ENCODE measurements at places on chromosomes 6 and 20.
A peak's percentile ranks its signal among the peaks of the same experiment; 100 is the strongest.

GRCh38 chr6:8017276-8017701 is 46.9 kb downstream of the BLOC1S5 start:
- H3K4me3 ChIP-seq, result no peak overlapping the region
- DNase-seq, result no peak
- H3K4me1 ChIP-seq, result peaks cover 28% of the 10 kb centered on the region
- no peaks in the 10 kb centered on the region for H3K27me3 ChIP-seq

- no peak overlapping the region for H3K27ac ChIP-seq
These were observed 29.9 kb downstream of the ID4 start for GRCh38 chr6:19866985-19867627.

- H3K4me1 ChIP-seq, result no peaks in the 10 kb centered on the region
- H3K4me3 ChIP-seq, result no peak overlapping the region
- H3K27ac ChIP-seq, result no peak overlapping the region
These were observed 202.5 kb downstream of the DHX35 start for GRCh38 chr20:39164642-39165041.

DNA sequence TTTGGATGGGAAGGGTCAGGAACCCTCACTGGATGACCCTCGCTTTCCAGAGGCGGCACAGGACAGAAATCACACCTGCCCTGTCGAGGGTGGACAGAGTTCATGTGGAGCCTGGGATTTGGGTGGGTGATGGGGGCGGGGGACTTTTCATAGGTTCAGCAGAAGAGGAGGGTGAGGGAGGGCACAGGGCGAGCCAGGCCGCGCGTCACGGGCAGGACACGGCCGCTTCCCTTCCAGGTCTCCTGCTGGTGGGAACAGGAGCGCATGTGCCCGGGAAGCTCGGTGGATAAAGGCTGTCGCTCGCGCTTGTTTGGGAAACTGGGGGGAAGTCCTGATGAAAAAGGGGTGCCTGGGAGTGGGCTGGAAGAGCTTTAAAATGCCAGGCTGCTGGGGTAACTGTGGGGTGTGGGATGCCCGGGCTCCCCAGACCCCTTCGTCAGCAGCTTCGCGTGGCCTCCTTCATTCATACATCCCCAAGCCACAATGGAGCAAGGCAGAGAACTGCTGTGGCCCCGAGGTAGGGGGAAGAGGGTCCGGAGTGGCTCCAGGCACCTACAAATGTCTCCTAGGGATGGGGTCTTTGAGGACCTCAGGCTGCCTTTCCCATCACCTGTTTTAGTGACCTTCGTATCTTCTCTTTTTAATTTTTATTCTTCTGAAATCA is 102.2 kb downstream of the DACT2 start:
- peak overlapping the region; percentile 49 for H3K27ac ChIP-seq
- H3K4me1 ChIP-seq, result peaks cover 24% of the 10 kb centered on the region
- no peak overlapping the region for H3K4me3 ChIP-seq
- H3K27me3 ChIP-seq, result no peaks in the 10 kb centered on the region
- H3K36me3 ChIP-seq, result no peaks in the 10 kb centered on the region
- DNase-seq, result no peak

GRCh38 chr20:454951-455350 is 7.4 kb downstream of the TBC1D20 start:
- no peak overlapping the region for H3K4me3 ChIP-seq
- DNase-seq, result no peak

DNA sequence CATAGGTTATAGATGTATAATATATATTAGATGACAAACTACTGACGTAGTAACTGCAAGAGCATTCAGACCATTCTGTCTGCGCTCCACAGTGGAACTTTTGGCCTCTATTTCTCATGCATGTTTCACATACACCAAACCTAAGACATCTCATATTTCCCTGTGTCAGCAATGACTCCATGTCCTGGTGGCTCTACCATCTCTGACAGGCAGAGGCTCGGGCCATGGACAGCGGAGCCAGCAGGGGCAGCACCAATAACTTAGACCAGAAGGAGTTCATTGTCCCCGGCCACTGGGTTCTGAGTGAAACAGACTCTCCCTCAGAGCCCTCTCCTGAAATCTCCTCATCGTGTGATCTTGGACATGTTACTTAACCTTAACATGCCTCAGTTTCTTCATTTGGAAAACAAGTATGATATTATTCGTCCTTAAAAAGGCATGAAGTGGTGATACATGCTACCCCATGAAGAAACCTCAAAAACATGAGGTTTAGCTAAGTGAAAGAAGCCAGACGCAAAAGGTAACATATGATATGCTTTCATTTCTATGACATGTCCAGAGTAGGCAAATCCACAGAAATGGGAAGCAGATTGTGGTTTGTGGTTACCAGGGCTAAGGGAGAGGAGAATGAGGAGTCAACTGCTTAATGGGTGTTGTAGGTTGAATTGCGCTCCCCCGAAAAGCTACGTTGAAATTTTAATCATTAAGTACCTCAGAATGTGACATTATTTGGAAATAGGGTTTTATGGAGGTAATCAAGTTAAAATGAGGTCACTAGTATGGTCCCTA is 564.0 kb upstream of the JARID2 start:
- no peak for DNase-seq
- no peak overlapping the region for H3K27ac ChIP-seq
- no peak overlapping the region for H3K4me3 ChIP-seq

DNA sequence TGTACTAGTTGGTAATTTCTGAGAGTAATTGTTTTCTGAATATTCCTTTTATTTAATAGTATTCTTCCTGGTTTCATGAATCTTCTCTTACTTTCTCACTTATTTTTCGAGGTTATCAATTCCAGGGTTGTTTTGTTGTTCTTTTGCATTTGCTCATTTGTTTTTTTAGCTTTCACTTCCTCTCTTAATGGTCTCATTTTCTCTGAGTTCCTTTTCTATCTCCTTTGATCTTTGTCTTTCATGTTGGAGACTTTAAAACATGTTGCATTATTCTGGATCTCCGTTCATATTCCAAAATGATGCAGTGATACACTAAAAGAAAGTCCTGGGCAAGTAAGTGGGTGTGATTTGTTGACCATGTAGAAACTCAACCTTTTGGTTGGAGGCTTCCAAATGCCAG is 345.3 kb upstream of the SLC35B3 start:
- H3K27me3 ChIP-seq, result no peaks in the 10 kb centered on the region
- H3K36me3 ChIP-seq, result no peaks in the 10 kb centered on the region
- H3K4me1 ChIP-seq, result peaks cover 10% of the 10 kb centered on the region
- no peak for DNase-seq

DNA sequence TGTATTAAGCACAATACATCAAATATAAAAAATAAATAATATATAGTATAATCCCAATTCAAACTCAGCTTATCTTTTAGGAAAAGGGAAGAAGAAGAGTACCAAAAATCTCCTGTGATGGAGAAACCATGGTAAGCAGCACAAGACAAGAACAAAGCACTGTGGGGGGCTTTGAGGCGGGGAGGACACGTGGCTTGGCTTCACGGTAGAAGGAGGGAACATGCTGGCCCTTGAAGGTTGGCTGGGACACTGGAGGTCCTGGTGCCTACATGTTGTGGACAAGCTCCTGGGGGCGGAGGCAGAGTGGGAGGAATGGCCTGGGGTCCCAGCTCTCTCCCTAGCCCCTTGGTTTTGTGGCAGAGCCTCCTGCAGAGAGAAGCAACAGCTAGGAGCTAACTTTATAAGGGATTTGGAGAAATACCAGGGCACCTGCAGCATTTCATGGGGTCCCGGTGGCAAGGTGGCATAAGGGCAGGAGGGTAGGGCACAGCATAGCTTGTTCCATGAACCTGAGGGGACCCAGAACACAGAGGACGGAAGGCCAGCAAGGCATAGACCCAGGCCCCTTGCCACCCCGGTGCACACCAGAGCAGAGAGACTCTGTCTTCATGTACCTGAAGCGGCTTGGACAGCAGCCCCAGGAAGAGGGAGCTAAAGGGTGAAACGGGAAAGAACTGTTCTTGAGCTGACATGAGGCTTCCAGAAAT is 72.0 kb downstream of the LY86 start:
- H3K27me3 ChIP-seq, result no peaks in the 10 kb centered on the region
- H3K36me3 ChIP-seq, result peaks cover 10% of the 10 kb centered on the region
- H3K4me1 ChIP-seq, result peaks cover 1% of the 10 kb centered on the region

- H3K27me3 ChIP-seq, result no peaks in the 10 kb centered on the region
- H3K36me3 ChIP-seq, result peaks cover 11% of the 10 kb centered on the region
- H3K4me1 ChIP-seq, result no peaks in the 10 kb centered on the region
- no peak overlapping the region for H3K4me3 ChIP-seq
- DNase-seq, result no peak
- H3K27ac ChIP-seq, result no peak overlapping the region
These were observed 9.8 kb downstream of the DUSP22 start for GRCh38 chr6:301929-302705.

GRCh38 chr20:15332711-15333160 is 995.3 kb upstream of the FLRT3 start:
- H3K4me3 ChIP-seq, result no peak overlapping the region
- H3K36me3 ChIP-seq, result no peaks in the 10 kb centered on the region
- H3K27ac ChIP-seq, result no peak overlapping the region
- peaks cover 17% of the 10 kb centered on the region for H3K4me1 ChIP-seq

DNA sequence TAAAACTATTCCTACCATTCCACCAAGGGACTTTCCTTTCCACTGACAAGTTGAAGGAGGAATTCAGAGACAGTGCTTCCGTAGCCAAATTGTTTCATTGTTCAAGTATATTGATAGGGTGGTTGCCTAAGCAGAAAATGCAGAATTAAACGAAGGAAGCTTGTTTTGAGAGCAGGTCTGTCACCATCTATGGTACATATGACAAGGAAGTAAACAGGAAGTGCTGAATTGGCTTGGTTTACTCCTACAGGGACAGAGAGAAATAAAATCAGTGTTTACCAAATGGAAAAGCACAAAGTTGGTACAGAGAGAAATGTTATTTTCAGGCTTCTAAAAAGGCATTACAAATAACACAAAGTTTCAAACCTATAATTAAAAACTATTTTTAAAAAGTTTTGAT is 421.8 kb downstream of the CDC5L start:
- H3K27ac ChIP-seq, result 0 out of 2 replicates have a peak overlapping the region, but pooled peaks have one; percentile 2
- no peaks in the 10 kb centered on the region for H3K36me3 ChIP-seq
- no peak for DNase-seq
- H3K4me3 ChIP-seq, result no peak overlapping the region
- H3K27me3 ChIP-seq, result no peaks in the 10 kb centered on the region
- peaks cover 12% of the 10 kb centered on the region for H3K4me1 ChIP-seq

DNA sequence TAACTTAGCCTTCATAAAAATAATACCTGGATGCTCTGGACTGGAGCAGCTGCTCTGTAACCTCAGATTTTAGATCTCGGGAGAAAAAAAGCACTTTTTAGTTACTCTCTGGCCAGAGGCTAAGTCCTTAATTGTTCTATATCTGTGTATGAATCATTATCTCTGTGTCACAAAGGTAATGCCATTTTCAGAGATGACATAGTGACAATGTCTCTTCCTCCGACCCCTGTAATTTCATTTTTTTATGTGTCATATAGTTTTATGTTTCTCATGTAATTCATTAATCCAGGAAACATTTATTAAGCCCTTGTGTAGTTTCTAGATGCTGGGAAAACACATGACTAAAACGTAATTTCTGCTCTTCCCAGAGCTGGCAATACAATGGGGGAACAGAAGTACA is 55.6 kb downstream of the SENP6 start:
- no peaks in the 10 kb centered on the region for H3K4me1 ChIP-seq
- no peak for DNase-seq
- no peak overlapping the region for H3K4me3 ChIP-seq
- no peaks in the 10 kb centered on the region for H3K27me3 ChIP-seq

GRCh38 chr20:44648579-44648978 is 2.9 kb downstream of the ADA start:
- H3K27me3 ChIP-seq, result peaks cover 23% of the 10 kb centered on the region
- peak; percentile 26 for DNase-seq
- peaks cover 6% of the 10 kb centered on the region for H3K36me3 ChIP-seq
- no peak overlapping the region for H3K27ac ChIP-seq

DNA sequence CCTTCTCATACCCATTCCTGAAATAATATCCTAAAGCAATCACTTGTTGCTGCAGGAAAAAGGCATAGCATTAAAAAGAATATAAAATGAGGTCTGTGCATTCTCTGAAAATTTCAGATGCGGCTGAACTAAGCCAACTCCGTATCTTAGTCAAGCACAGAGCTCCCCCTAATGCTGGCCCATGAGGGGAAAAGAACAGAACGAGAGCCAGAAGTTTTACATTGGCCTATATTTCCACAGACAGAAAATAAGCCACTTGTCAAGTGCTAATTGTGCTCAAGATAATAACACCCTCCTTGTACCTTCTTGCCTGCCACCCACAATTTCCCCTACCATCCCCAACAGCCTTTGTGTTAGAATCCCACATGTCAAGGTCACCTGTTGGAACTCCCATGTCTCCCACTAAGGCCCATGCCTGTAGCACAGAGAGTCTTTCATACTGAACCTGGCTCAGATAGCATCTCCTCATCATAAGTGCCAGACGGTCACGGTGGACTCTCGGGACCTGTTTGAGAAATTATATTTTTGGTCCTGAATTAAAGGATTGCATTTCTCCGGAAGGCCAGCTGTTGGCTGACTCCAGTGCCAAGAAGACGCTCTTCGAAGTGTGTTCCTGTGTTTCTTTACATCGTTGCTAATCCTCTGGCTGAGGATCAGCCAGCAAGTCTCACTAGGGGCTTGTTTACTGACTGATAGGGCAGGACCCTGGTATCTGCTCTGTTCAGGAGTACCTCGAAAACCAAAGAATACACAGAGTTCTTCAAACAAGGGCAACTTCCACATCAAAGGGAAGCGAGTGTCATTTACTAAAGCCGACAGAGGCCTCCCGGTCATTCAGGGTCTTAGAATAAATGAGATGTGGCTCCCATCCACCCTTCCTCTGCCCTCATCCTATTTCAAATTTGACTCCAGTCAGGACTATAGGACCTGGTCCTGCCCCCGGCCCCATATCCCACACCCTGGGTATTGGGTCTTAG is 183.4 kb upstream of the FBXL4 start:
- no peak for DNase-seq
- H3K4me3 ChIP-seq, result no peak overlapping the region
- H3K27me3 ChIP-seq, result no peaks in the 10 kb centered on the region
- H3K4me1 ChIP-seq, result peaks cover 19% of the 10 kb centered on the region

DNA sequence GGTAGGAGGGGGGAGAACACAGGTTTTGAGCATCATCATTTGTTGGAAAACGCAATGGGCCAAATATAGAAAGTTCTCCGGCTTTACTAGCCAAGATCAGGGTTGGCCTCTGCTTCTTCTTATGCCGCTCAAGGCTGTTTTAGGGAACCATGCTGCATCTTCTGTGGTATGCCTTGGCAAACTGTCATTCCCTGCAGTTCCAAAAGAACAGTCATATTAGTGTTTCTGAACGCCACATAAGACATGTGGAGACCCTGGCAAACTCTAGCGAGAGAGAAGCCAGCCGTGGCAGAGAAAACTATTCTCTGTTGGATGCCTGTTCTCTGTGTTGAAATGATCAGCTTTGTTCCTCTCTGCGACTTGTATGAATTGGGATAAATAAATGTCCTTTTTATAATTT is 10.8 kb downstream of the ACTR5 start:
- DNase-seq, result no peak
- H3K4me1 ChIP-seq, result no peaks in the 10 kb centered on the region
- H3K27ac ChIP-seq, result no peak overlapping the region
- H3K4me3 ChIP-seq, result no peak overlapping the region
- H3K36me3 ChIP-seq, result peaks cover 63% of the 10 kb centered on the region

- H3K27ac ChIP-seq, result no peak overlapping the region
- no peaks in the 10 kb centered on the region for H3K4me1 ChIP-seq
- peaks cover 42% of the 10 kb centered on the region for H3K27me3 ChIP-seq
- no peaks in the 10 kb centered on the region for H3K36me3 ChIP-seq
These were observed 88.6 kb upstream of the TGM3 start for GRCh38 chr20:2206957-2207769.
